AG20443 (cell line): ENCODE measurements at places on chromosomes 6 and 20.

GRCh38 chr20:46798430-46798829 is 89.0 kb downstream of the SLC2A10 start:
- DNase-seq = no peak

GRCh38 chr6:31114541-31114878 is at the start of gene PSORS1C1:
Gene PSORS1C1 (plus strand): TSS chr6:31114800. CDS start chr6:31129633, 14,833 bp downstream.
- peak; percentile 94 for DNase-seq

GRCh38 chr20:63739130-63740069 is at the start of gene SLC2A4RG:
Gene SLC2A4RG (plus strand): TSS chr20:63739776. CDS start chr20:63739913, 137 bp downstream.
- DNase-seq = peak; percentile 100

DNA sequence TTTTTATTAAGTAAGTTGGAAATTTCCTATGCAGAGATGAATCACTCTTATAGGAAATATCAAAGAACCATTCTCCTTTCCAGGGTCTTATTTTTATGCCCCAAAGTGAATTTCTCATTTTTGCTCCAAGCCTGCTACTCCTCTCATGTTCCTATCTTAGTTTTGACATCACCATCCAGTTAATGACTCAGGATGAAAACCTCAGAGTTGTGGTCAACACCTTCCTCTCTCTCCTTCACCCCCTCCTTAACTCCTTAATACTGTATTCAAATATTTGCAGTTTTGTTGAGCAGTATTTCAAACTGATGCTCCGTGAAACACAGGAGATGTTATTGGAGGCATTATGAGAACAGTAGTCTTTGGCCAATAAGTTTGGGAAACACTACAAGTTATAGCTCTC is 64.1 kb downstream of the NRN1 start:
- no peak for DNase-seq

DNA sequence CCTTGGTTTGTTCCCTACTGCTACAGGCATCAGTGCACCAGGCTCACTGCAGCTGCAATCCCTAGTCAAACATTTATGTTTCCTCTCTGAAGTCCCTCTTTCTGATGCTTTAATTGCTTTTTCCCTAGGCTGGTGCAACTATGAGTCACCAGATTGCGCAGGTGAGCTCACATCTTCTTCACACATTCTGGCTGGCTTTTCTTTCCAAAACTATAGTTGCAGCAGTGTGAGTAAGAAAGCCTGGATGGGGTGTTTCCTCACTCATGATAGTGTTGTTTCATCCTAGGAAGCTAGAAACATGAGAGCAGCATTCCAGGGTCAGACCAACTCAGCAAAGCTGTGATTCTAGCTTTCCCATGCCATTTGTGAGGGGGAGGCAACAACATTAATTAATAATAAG is 296.4 kb downstream of the PAX1 start:
- DNase-seq = no peak

DNA sequence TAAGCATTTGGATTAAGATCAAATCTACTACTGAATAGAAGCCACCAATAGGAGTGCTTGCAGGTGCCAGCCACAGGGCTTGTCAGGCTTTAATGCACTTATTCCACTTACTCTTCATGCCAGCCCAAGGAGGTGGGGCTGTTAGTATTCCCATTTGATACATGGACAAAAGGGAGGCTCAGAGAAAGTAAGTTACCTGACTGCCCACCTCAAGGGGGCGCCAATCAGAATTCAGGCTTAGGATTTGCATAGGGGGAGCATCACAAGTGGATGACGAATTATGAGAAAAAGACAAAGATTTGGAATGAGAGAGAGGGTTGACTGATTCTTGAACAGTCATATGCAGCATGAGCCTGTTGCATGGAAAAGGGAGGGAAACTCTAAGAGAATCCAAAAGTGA is 188.4 kb upstream of the TSHZ2 start:
- DNase-seq = no peak

- peak; percentile 71 for DNase-seq
These were observed 2.1 kb upstream of the LAMA5 start for GRCh38 chr20:62368976-62369814.

DNA sequence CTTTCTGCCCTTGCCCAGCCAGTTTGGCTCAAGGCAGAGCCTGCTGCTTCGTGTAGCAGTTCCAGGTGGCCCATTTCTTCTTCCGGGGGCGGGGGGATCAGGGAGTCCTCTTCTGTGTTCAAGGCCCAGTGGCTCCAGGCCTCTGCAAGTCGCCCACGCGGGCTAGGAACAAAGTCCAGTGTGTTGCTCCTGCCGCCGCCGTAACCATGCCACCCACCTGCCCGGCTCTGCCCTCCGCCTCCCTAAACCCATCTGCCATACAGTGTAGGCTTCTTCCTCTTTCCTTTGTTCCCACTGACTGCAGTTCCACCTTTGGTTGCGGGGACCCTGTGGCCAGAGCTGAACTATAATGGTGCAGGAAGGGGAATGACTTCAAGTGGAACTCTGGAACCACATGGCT is 43.9 kb upstream of the SRF start:
- DNase-seq = no peak

DNA sequence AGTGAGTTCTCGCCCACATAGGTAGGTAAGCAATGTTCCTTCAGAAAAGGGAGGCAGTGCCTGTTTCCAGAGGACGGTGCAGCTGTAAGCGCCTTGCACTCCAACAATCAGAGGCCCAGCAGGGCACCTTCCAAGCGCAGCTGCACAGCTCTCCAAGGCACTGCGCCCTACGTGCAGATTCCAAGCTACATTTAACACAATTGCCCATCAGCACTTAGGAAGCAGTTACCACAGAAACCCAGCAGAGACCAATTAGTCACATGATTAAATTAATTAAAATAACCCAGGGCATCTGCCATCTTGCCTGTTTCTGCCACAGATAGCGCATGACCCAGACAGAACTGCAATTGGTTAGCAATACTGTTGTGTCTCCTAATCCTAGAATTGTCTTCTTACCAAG is 65.5 kb downstream of the SOBP start:
- DNase-seq = no peak

DNA sequence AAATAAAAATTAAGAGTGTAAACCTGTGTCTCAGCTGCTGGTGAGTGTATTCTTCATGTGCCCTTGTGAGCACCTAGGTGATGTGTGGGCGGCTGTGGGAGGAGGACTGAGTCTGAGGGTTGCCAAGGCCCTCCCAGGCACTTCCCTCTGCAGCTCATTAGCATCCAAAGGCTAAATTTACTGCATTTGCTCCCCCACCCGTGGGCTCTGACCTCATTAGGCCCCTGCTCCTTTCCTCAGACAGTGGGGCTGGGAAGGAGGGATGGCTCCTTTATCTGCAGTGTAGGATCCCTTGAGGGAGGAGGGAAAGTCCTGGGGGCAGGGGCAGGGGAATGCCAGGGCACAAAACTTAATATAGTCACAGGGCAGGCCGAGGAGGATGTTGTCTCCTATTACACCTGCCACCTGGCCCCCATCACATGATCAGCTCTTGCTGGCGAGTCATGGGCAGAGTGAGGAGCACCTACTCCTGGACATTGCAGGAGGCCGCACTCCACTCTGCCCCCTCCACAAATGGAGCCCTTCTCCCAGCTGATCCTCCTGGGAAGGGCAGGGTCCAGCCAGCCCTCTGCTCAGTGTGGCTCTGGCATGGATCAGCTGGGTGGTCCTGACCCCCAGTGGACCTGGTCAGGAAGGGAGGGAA is 133.2 kb downstream of the MRPL14 start:
- DNase-seq = no peak

DNA sequence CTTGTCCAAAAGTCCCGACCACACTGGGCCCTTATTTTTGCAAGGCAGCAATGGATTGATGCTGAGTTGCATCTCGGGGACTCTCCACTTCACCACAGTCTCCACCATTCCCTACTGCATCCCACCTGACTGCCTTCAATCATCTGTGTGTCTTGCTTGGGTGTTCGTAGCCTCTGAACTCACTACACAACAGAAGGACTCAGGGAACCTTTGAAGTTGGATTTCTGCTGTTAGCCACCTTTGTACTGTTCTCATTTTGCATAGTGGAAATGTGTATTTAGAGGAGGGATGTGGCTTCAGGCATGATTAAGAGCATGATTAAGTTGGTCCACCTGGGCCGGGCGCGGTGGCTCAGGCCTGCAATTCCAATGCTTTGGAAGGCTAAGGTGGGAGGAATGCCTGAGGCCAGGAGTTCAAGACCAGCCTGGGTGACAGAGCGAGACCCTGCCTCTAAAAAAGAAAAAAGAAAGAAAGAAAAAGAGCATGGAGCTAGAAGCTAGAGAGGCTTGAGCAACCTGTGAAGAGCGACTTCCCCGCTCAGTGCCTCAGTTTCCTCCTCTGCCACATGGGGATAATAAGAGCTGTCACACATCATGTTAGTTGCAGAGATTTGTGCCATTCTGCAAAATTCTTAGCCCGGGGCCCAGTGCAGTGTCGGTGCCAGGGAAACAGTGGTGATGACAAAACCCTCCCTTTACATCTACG is 121.3 kb upstream of the PTPN1 start:
- no peak for DNase-seq

DNA sequence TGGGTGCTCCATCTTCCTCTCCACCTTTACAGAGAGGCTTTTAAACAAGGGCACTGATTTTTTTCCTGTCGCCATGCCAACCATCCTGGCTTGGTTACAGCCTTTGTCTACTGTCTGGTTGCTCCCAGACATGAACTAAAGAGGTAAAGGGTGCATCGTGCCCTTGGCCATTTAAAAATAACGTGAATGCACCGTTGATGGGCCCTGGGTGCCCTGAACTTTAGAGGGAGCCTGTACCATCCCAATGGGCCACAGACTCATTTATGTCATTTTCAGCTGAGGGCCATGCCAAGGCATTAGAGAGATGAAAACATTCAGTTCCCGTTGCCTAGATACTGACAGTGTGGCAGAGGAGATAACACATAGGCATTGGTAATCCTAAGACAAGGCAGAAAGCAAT is 23.3 kb downstream of the TMC2 start:
- no peak for DNase-seq

DNA sequence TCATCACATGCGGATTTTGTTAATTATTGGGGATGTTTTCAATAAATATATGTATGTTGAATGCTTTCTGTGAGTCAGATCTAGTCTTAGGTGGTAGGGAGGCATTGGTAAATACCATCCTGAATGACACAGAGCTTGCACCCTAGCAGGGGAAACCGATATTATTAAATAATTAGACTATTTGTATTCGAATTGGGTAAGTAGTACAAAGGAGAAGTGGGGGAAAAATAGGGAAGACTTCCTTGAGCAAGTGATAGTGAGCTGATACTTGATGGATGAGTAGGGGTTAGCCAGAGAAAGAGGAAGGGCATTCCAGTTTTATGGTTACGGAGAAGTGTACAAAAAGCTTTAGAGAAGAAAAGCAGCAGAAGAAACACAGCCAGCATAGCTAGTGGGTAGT is 1.5 kb downstream of the RIOK1 start:
- no peak for DNase-seq

GRCh38 chr20:23097636-23098580 is 11.8 kb upstream of the CD93 start:
- no peak for DNase-seq

- DNase-seq = peak; percentile 89
These were observed 33.2 kb upstream of the TAF8 start for GRCh38 chr6:42017021-42017643.

DNA sequence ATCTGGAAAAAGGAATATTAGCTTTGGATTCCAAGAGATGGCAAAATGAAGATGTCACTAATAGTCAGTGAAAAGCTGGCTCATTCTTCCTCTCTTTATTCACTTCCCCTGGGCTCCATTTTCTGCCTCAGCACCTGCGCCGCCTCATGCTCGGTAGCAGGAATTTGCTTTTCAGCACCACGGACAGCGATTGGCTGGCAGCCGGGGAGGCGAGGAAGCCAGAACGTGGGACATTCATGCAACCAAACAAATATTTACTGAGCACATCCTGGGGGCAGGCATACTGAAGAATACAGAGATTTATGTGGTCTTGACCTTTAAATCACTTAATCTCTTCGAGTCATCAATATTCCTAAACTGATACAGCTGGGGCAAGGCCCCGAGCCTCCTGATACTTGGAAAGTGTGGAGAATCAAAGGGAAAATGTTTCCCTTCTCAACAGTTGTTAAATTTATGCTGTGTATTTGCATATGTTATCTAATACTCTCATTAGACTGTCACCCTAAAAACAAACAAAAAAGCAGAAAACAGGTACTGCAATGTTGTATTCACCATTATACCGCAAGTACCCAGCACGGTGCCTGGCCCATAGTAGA is 12.1 kb upstream of the PDYN start:
- DNase-seq = peak; percentile 76

DNA sequence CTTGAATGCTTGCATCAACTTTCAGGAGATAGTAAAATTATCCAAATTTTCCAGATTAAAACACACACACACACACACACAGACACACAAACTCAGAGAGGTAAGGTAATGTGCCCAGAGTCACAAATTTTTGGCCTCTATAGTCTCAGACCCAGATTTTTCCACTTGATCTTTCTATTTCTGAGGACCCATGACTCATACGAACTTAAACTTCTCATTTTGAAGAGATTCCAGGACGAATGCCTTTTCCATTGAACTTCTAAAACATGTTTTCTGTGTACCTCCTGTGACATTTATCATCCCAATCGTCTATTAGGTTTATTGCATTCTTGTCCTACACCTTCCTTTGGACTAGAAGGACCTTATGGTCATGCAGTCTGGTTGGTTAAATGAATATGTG is 172.9 kb upstream of the COL21A1 start:
- no peak for DNase-seq

DNA sequence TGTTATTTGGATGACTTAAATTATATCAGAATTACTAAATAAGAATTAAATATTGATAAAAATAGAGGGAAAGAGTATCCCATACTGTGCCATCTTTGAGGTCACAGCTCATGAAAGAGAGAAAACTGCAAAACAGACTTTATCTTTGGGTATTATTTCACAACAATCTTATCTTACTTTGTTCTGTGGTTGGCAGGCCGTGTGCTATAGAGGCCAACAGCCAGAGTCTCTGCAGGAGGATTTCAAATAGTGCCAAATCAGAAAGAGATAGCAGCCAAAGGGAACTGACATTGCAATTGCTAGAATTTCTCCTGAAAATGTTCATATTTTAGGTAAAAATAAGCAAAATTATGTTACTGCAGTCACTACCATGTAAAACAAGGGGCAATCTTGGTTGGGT is 354.2 kb downstream of the GRIK2 start:
- DNase-seq = no peak

- no peak for DNase-seq
These were observed 149.7 kb downstream of the KIF16B start for GRCh38 chr20:16423311-16424212.

- DNase-seq = peak; percentile 15
These were observed 13.1 kb upstream of the ZSCAN9 start for GRCh38 chr6:28211840-28212509.

GRCh38 chr6:104019075-104019753 is 840.5 kb downstream of the HACE1 start:
- no peak for DNase-seq

- DNase-seq = no peak
These were observed 16.6 kb downstream of the POM121L2 start for GRCh38 chr6:27295301-27296079.

GRCh38 chr20:32925481-32926196 is 66.9 kb downstream of the EFCAB8 start:
- DNase-seq = no peak

DNA sequence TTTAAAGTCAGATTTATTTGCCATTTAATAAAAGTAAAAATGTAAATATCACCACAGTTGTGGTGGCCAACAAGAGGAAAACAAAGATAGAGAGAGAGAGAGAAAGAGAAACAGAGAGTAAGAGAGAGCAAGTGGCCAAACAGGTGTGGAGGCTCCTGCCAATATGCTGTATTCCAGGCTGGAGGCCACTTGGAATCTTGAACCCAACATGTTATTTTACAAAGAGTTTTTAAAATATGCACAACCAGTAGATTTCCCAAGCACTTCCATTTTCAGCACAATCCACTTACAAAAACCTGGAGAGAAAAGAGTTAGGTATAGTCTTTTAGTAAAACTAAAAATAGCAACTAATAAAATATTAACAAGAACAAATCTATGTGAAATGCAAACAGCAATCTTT is 1323.1 kb upstream of the CITED2 start:
- DNase-seq = no peak
